ENCODE measurements at places on chromosomes 6 and 20.

DNA sequence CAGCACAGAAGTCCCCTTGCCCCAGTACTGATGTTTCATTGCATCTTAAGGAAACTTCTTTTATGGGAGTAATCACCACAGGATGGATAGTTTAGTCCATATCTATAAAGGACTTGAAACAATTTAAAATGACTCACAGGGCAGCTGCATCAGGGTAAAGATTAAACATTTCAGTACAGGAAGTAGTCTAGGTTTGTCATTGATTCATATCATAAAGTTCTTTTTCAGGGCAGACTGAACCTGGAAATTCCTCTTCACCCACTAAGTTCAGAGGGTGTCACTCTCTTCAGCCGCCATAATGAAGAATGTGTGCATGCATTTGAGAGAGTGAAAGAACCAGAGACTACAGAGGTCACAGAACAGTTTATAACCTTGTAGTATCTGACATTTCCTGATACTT lies 296.3 kb upstream of the JAG1 start:
- no peak for DNase-seq

DNA sequence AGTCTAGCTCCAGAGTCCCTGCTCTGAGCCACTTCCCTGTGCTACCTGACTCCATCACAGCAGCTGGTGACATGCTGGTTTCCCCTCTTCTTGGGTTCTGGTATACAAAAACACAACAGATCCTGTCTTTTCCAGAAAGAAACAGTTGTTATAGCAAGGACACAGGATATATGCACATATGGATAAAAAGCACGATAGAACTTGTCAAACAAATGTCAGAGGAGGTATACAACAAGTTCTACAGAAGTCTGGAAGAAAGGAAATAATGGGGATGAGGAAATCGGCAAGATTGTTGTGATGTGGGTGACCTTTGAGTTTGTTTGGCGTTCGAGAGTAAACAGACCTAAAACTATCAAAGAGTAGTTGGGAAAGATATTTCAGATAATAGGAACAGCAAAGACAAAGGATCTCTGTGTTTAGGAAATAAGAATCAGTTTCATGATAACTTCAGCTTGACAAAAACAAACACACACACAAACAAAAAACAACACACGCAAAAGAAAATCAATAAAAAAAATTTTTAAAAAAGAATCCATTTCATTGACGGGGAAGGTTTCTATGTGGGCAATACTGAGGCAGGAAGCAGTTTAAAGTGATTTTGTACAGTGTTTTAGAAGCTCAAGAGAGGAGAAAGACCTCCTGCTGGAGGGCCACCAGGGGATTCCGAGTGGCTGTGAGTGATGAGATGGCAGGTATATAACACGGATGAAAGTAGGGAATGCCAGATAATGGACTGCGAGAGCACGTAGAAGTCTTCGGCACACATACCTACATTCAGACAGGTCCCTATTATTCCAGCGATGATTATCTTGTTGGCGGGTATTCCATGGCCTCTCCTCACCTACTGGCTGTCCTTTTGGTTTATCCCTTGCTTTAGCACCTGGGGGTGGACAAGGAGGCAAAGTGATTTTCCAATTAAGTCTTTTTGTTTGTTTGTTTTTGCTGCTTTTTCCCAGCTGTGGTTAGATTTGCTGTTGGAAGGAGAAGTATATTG lies 174.9 kb downstream of the HS3ST5 start:
- no peak for DNase-seq

- no peak for DNase-seq
These were observed 34.4 kb upstream of the RAB23 start for GRCh38 chr6:57256541-57256940.

DNA sequence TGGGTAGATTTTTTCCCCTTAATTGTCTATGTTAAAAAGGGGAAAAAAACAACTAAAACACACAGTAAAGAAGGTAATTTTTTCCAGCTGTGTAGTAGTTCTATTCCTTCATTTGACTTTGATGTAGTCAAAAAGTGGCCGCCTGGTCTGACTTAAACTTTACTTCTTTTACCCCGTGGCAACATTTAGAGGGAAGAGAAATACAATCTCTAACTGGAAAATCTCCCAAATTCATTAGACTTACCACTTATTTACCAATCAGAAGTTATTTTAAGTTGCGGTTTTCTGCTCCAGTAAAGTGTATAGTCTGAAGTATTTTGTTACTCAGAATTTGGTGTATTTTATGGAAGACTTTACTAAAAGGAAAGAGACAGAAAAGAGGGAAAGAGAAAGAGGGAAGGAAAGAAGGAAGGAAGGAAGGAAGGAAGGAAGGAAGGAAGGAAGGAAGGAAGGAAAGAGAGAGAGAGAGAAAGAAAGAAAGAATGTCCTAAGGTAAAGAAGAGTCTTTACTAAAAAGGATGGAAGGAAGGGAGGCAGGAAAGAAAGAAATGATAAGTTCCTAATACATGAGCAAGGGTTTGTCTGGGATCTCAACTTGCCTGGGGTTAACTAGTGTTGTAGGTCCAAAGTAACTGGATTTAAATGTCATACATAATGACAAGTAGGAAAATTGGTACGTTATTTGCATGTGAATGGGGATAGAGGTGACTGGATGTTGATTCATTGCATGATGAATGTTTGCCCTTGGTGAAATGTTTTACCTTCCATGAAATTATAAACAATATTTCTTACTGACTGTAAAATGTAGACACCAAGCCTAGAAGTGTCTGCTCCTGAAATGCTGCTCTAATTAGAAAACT lies 135.1 kb downstream of the SAMD5 start:
- DNase-seq: no peak

- no peak for DNase-seq
These were observed 15.0 kb downstream of the MTG2 start for GRCh38 chr20:62197801-62198200.
